ENCODE measurements at places on chromosomes 16 and 17.
A peak's percentile ranks its signal among the peaks of the same experiment; 100 is the strongest.

DNA sequence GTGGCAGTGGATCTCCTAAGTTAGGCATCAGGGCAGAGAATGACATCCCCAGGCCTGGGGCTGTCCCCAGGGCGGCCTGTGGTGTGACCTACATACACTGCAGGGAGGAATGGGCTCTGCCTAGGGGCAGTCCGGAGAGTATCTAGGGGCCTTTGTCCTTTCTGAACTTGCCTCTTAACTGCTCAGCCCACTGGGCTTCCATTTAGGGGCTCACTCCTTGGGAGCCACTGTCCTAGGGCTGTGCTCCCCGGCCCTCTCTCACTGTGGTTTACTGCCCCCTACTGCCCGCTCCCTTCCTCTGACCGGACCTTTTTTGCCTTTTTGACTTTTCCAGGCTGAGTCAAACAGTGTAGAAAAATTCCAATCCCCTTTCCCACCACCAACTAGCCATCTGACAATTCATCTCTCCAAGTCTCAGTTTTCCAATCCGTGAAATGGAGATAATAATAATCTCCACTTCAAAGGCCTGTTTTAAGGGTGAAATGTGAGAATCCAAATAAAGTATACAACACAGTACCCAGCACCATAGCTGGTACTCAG, 66.8 kb downstream of the DNAH3 start:
- peaks cover 4% of the 10 kb centered on the region for H3K4me1 ChIP-seq
- H3K4me3 ChIP-seq, result no peak overlapping the region
- no peak overlapping the region for H3K27ac ChIP-seq
- H3K36me3 ChIP-seq, result no peaks in the 10 kb centered on the region
- DNase-seq, result peak; percentile 59

DNA sequence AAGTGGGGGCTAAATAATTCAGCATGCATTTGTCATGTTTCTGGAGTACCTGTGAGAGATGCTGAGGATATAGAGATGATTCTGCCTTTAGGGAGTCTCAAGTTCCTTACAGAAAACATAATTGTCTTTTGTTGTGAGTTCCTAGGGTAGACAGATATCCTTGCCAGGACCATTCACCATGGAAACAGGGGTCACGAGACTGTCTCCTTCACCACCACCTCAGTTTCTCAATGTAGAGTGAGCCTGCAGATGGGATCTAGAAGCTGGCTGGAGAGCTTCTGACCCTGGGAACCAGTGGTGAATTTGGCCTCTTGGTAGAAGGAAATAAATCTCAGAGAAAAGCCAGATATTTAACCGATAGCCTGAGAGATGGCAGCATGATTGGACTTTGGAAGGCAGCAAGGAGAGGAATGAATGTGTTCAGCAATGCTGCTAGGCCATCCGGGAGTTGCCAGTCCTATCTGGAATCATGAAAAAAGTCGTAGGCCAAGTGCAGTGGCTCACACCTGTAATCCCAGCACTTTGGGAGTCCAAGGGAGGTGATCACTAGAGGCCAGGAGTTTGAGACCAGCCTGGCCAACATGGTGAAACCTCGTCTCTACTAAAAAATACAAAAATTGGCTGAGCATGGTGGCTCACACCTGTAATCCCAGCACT, 7.4 kb upstream of the HDAC5 start:
- no peak overlapping the region for H3K27ac ChIP-seq
- H3K36me3 ChIP-seq, result no peaks in the 10 kb centered on the region
- H3K27me3 ChIP-seq, result no peaks in the 10 kb centered on the region
- no peaks in the 10 kb centered on the region for H3K4me1 ChIP-seq
- H3K4me3 ChIP-seq, result no peak overlapping the region

DNA sequence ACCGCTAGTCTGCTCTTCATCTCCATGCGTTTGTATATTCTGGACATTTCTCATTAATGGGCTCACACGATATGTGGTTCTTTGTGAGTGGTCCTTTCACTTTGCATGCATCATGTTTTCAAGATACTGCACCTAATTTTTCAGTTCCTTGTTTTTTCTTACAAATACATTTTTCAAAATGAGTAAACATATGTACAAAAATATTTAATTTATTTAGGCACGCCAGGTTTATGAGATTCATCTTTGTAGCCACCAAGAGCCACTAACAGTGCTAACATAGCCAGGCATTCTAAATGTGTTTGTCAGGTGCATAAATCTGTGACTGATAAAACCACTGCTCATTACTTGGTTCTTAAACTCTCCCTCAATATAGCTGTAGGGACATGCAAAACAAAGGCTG, 375.3 kb downstream of the WWOX start:
- no peaks in the 10 kb centered on the region for H3K36me3 ChIP-seq
- DNase-seq, result no peak
- no peaks in the 10 kb centered on the region for H3K4me1 ChIP-seq
- no peaks in the 10 kb centered on the region for H3K27me3 ChIP-seq
- no peak overlapping the region for H3K4me3 ChIP-seq
- no peak overlapping the region for H3K27ac ChIP-seq

GRCh38 chr17:65551267-65552040, 10.0 kb downstream of the AXIN2 start:
- peaks cover 16% of the 10 kb centered on the region for H3K36me3 ChIP-seq
- no peak overlapping the region for H3K4me3 ChIP-seq
- H3K27me3 ChIP-seq, result no peaks in the 10 kb centered on the region
- DNase-seq, result no peak

DNA sequence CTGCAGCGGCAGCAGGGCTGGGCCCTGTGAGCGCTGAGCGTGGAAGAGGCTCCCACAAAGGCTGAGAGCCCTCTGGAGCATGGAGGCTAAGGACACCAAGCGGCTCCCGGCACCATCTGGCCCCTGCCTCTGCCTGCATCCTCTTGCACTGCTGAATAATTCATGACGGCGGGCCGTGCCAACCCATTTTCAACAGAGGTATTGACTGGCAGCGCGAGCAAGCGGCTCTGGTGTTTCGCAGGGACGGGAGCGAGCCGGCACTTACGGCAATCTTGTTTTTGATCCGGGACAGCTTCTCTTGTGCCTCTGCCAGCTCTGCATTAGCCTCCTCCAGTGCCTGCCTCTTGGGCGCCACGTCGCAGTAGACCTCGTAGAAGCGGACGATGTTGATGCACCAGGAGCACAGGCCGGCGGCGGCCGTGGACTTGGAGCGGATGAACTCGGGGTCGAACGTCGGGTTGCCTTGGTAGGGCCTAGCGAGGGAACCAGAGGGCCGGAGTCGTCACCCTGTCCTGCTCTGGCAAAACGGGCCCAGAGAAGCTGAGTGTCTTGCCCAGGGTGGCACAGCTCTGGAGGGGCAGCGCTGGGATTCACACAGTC, 80.4 kb downstream of the PGS1 start:
- no peaks in the 10 kb centered on the region for H3K4me1 ChIP-seq
- H3K27ac ChIP-seq, result no peak overlapping the region
- no peak overlapping the region for H3K4me3 ChIP-seq
- H3K36me3 ChIP-seq, result no peaks in the 10 kb centered on the region
- peaks cover 5% of the 10 kb centered on the region for H3K27me3 ChIP-seq

DNA sequence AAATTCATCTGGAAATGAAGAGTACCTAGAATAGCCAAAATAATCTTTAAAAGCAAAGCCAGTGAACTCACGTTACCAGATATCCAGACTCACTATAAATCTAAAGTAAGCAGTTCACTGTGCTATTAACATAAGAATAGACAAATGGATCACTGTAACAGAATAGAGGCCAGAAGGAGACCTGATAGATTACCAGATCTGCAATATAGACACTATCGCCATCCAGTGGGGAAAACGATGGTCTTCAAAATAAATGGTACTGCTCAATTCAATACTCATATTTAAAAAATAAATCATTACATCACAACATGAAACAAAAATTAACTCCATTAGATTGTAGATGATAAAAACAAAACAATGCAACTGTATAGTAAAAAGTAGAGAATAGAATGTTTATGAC, 158.6 kb upstream of the CDH8 start:
- H3K4me1 ChIP-seq, result no peaks in the 10 kb centered on the region
- H3K27ac ChIP-seq, result no peak overlapping the region
- no peaks in the 10 kb centered on the region for H3K36me3 ChIP-seq
- DNase-seq, result no peak

- H3K36me3 ChIP-seq, result no peaks in the 10 kb centered on the region
- no peak overlapping the region for H3K27ac ChIP-seq
- no peak for DNase-seq
- H3K27me3 ChIP-seq, result no peaks in the 10 kb centered on the region
- no peak overlapping the region for H3K4me3 ChIP-seq
Observed at GRCh38 chr16:89422527-89422904, 67.8 kb downstream of the ANKRD11 start.

- H3K27me3 ChIP-seq, result no peaks in the 10 kb centered on the region
- no peaks in the 10 kb centered on the region for H3K36me3 ChIP-seq
- H3K4me3 ChIP-seq, result no peak overlapping the region
- H3K27ac ChIP-seq, result no peak overlapping the region
- DNase-seq, result no peak
Observed at GRCh38 chr17:70308618-70309017, 139.3 kb downstream of the KCNJ2 start.

DNA sequence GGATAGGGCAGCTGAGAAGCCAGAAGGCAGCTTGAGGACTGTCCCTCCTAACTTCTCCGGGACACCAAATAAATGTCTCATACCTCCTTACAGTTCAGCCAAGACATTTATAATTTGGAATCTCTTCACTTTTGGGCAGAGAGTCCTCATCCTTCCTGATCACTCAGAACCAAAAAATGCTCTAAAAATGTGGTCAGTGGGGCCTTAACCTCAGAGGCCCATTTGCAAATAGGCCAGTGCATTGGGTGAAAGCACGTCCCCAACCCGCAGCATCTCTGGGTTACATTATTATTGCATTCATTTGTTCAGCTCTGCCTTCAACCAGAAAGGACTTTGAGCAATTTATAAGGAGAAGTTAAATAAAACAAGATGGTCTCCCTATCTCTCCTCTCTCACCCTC, 112.4 kb upstream of the IRX3 start:
- no peaks in the 10 kb centered on the region for H3K36me3 ChIP-seq
- no peak overlapping the region for H3K4me3 ChIP-seq
- H3K27ac ChIP-seq, result no peak overlapping the region

- no peaks in the 10 kb centered on the region for H3K27me3 ChIP-seq
- no peak overlapping the region for H3K27ac ChIP-seq
- no peak for DNase-seq
- no peaks in the 10 kb centered on the region for H3K4me1 ChIP-seq
- H3K4me3 ChIP-seq, result no peak overlapping the region
- H3K36me3 ChIP-seq, result no peaks in the 10 kb centered on the region
Observed at GRCh38 chr16:85965125-85965524, 66.2 kb downstream of the IRF8 start.

- no peak overlapping the region for H3K27ac ChIP-seq
- DNase-seq, result no peak
- H3K4me3 ChIP-seq, result no peak overlapping the region
Observed at GRCh38 chr16:86346034-86346433, 164.3 kb upstream of the FOXF1 start.

DNA sequence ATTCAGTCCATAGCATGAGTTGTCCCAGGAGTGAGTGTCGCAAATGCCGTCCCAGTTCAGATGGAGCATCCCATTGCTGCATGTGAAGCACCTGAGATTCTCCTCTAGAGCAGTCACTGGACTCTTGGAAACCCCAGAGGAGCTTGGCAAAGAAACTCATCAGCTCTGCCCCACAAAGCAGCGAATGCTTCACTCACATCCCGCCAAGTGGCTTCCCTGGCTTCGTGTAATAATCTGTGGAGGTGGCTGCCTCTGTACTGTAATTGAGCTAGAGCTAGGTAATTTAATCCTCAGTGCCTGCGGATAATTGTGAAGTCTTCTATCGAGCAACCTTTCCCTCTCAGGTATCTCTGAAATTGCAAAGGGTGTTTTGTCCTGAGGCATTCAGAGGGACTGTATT, 107.1 kb downstream of the SNX29 start:
- H3K27ac ChIP-seq, result no peak overlapping the region
- H3K36me3 ChIP-seq, result peaks cover 65% of the 10 kb centered on the region
- H3K27me3 ChIP-seq, result no peaks in the 10 kb centered on the region

- no peaks in the 10 kb centered on the region for H3K36me3 ChIP-seq
- no peak overlapping the region for H3K27ac ChIP-seq
- DNase-seq, result no peak
- H3K27me3 ChIP-seq, result no peaks in the 10 kb centered on the region
Observed at GRCh38 chr16:53007095-53007494, 45.6 kb downstream of the CHD9NB start.

DNA sequence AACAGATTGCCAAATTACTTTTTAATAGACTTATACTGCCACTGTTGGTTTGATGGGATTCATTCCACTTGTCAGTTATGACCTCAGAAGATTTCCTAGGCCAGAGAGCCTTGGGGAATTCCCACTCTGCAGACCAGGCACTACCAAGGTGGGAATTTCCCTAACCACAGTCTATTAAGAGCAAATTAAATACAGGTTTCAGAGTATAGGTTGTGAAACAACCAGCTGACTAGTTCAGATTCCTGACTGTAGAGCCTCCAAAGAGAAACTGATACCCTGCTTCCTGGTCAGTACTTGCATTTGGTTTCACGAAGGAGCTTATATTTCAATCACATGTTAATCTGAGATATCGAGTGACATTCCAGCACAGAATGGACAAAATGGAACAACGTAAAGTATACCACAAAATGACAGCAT, 186.5 kb downstream of the STX8 start:
- peaks cover 4% of the 10 kb centered on the region for H3K4me1 ChIP-seq
- no peaks in the 10 kb centered on the region for H3K27me3 ChIP-seq
- H3K36me3 ChIP-seq, result peaks cover 29% of the 10 kb centered on the region
- no peak for DNase-seq
- H3K27ac ChIP-seq, result no peak overlapping the region

DNA sequence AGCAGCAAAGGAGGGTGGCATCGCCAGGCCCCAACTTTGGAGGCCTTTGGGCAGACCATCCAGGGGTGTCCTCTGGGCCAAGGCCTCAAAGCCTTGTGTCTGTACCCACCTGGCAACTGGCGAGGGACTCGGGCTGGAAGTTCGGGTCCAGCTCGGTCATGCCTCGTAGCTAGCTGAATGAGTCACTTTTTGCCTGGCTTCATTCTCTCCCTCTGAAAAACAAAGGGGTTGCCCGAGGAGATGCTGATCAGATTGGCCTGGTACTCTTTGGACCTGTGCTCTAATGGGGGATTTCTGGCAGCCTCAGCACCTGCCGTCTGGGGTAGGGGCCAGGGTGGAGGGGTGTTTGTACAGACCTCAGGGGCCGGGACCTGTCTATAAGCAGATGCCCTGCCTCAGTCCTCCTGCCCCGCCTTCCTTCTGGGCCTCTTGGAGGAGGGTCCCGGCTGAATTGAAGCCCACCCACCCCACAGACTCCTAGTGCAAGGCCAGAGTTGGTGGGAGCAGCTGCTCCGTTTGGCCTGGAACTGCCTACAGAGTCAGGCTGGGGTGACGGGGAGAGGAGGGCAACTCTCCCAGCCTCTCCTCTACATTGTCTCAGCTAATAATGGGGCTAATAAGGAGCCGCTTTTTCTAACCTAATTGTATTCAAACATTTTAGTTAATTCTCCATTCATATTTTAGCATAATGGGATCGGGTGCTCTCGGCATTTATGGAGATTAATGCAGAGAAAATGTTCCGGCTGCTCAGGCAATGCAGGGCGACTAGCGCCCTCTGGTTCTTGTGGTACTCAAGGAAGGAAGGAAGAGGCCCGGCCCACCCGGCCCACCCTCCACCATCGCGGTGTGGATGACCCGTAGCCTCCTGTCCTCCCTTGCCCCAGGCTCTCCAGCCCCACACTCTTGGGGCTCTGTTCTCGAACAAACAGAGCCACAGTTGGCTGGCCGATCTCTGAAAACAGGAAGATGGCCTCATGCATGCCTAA, 21.4 kb upstream of the ABCC3 start:
- no peak overlapping the region for H3K27ac ChIP-seq
- no peaks in the 10 kb centered on the region for H3K27me3 ChIP-seq
- DNase-seq, result no peak
- H3K36me3 ChIP-seq, result no peaks in the 10 kb centered on the region

- no peaks in the 10 kb centered on the region for H3K4me1 ChIP-seq
- no peak for DNase-seq
- no peaks in the 10 kb centered on the region for H3K36me3 ChIP-seq
- H3K27me3 ChIP-seq, result no peaks in the 10 kb centered on the region
- no peak overlapping the region for H3K27ac ChIP-seq
- no peak overlapping the region for H3K4me3 ChIP-seq
Observed at GRCh38 chr16:77206533-77206932, 7.3 kb downstream of the SYCE1L start.
